ENCODE measurements at places on chromosomes 1 and 21. TPM values are rescaled to one million over a fixed set of nuclear protein-coding genes. Genes with fewer than 3 reads are reported as not detected.

DNA sequence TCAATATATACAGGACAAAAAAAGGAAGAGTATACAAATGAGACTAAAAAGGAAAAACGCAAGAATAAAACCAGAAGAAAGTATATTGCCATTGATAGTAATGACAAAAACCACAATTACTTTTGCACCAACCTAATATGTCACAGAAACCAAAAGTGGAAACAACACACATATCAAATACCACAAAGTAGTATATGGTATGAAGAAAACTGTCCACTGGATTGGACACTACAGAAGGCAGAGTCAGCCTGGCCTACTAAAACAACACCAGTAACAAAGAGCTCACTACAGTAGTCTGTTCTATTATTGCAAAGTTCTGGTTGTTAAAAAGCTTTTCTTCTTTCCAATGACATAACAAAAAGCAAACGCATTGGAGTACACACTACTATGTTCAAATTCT lies 17.7 kb downstream of the TESK2 start:
- DNase-seq: no peak

- DNase-seq: no peak
Observed at GRCh38 chr1:174836543-174836942, 163.2 kb upstream of the CACYBP start.

DNA sequence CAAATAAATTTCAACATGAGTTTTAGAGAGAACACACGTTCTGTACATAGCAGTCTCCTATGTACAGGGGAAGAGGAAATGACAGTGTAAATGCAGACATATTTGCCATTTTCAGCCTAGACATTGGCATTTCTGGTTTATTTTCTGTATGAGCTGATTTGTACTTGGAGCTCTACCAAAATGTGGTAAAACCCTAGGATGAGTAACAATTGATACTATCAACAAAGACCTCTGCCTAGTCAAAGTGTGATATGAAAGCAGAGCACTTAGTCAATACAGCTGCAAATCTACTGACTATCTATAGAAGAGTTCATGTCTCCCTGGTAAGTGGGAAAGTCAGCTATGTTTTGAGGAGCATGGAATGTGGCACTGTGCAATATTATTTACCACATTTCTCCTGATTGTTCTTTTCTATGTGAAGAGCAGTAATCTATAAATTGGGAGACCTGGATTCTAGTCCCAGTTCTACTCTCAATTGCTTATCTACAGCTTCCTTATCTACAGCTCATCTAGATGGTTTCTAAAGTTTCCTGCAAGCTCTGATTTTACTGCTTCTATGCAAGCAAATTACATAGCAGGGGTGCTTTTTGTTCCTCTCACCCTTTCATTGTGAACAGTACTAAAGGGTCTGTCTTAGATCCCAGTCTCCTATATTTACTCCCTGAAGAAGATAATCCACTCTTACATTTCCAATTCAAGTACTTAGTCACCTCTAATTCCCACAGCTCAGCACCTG lies 334.2 kb downstream of the NTNG1 start:
- DNase-seq: no peak

GRCh38 chr21:43201491-43201890 lies 32.7 kb downstream of the CRYAA start:
- no peak for DNase-seq

DNA sequence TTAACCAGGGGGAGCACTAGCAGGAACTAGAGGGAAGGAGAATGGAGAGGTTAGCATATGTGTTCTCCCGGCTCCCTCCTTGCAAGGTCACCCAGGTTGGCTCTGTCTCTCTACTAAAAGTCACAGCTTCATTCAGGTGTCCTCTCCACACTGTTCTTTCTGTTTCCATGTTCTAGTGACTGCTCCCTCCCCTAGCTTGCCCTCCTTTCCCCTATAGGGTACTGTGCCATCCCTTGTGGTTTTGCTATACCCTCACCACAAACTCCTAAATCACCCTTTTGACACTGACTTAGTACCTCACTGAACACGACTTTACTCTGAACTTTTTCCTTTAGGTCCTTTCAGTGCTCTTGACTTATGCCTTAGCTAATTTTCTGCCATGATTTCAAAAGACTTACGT lies 389.3 kb downstream of the ST6GALNAC3 start:
- no peak for DNase-seq

- DNase-seq: no peak
Observed at GRCh38 chr1:233138788-233139585, 156.5 kb downstream of the PCNX2 start.

GRCh38 chr1:113073479-113073950 lies 517 bp downstream of the LRIG2 start:
- no peak for DNase-seq

DNA sequence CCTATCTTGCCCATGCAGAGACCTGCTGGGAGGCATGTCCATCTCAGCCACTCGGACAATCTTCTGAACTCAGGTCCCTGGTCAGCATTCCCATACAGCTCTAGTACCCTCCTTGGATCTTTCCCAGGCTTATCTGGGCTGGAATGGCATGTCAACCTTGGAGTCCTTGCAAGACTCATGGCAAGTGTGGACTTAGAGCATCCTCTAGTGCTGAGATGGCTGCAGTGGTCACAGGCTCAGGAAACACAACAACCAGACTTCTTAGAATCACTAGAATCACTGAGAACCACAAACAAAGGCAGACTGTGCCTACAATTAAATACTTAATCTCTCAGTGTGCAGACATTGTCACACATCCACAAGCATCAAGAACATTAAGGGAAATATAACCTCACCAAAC lies 73.1 kb upstream of the TSHB start:
- no peak for DNase-seq

DNA sequence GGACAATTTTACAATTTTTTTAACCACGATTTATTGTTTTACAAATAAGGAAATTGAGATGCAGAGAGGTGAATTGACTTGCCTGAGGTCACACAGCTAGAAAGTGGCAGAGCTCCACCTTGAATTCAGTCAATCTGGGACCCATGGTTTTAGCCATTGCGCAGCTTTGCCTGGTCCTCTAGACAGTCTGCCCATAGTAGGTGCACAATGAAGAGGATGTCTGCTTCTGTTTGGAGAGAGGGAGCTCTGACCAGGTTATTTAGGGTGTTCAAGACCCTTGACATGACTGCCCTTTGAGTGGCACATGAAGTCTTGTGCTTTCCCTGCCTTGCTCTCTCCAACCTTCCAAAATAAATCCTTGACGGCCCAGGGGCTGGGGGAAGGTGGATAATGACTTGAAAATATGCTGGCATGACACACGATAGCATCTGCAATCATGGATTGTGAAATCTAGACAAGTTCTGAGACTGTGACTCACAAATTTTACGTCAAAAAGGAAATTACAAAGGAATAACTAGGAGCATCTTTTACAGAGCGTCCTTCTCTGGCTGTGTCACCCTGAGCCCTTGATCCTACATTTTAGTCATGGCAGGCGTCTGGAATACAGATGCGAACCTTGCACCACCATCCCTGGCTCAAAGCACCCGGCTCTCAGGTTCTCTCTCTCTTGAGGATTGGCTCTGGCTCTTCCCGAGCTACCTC lies 26.2 kb upstream of the ID3 start:
- DNase-seq: no peak

DNA sequence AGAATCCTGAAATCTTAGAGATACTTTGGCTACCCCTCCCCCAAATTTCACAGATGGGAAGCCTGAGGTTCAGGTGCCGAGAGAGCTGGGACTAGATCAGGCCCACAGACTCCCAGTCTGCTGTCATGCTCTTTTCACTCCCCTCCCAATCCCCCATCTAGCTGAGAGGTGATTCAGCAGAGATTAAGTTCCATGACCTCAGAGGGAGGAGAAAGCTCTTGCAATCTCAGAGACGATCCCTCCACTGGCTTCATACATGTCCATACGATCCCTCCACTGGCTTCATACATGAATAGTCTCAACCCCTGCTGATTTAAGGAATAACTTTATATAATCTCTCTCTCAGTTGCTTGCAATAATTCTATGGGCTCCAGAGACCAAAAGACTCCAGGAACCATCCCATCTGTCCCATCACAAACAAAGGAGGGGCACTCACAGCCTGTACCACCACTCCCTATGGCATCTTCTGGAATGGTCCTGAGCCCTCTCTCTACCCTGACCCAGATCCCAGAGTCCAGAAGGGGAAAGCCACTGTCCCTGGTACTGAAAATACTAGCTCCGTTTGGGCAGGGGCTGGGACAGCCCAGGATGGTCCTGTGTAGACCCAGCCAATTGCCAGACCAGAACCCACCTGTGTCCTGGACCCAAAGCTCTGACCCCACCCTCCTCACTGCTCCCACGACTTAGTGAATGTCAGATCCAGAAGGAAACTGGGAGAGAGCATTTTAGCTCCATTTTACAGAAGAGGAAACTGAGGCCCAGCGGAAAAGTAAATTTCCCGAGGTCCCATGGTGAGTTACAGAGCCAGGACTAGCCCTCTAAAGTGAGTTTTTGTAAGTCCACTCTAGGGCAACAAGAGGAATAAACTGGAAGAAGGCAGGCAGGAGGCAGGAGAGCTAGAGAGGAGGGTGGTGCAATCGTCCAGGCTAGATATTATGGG lies 27.1 kb downstream of the RIMS3 start:
- DNase-seq: no peak

DNA sequence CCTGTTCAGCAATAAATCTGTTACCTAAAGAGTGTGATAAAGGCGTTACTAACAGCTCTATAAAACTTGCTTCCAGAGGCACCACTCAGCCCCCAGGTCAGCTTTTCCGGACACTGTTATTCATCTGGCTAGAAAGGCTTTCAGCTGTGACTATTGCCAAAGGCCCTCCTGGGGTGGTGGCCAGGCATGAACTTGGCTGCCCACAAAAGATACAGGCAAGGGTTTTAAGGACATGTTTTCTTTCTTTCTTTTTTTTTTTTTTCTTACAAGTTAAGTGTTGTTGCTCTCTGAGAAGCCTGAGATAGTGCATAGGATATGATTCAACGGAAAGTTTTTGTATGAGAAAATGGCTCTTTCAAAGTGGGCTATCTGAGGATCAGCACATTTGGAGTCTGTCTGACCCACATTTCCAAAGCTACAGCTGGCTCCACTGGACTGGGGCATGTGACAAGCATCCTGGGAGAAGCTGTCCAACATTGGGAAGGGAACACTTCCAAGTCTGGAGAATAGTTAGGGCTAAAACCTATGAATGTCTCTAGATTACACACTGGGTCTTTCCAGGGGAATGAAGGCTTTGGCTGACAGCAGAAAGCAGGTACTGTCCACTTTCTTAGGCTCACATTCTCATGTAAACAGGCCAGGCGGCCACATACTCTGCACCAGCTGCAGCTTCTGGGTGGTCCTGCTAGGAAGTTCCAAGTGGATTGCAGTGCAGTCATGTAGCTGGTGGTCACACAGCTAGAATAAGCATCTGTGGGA lies 639.7 kb downstream of the LMO4 start:
- peak; percentile 81 for DNase-seq

DNA sequence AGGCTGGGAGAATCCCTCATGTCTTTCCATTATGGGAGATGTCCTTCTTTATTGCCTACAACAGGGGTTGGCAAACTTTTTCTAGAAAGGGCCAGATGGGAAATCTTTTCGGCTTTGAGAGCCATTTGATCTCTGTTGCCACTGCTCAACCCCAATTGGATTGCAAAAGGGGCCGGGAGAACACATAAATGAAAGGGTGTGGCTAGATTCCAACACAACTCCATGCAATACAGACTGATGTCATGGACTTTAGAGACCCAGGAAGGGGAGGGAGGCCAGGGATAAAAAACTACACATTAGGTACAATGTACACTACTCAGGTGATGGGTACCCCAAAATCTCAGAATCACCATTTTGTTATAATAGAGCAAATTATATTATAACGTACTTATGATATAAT lies 97.6 kb upstream of the SIM2 start:
- no peak for DNase-seq

GRCh38 chr1:10901091-10901890 lies 104.8 kb upstream of the CASZ1 start:
- DNase-seq: no peak

DNA sequence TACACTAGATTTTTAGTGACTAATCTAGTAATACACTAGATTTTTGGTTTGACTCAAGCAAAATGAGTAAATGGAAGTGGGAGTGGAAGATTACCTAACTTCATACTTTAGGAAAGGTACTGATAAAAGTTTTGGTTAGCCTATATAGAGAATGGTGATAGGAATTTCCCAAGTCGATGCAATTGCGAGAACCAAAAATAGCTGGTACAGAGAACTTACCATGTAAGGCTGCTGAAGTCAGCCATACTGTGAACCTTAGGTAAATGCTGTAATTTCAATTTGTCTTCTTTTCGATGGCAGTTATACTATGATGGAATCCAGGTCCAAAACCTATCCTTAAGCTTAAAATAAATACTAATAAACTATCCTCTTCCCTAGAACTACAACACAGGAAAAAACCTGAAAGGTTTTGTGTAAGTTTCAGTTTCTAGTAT lies 4.6 kb downstream of the PNRC2 start:
- no peak for DNase-seq

DNA sequence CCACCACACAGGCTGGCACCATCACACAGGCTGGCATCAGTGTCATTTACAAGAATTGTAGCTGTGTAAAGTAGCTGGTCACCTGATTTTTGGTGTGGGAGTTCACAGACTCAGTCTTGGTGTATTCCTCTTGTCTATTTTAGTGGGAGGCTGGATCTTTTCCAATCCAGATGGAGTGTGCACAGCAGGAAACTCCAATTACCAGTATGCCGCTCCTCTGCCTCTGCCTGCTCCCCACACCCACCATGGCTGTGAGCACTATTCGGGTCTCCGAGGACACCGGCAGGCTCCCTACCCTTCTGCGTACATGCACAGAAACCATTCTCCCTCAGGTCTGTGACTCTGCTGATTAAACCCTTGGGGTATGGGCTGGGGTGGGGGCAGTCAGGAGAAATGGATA lies 24.2 kb downstream of the TBX19 start:
- no peak for DNase-seq

- no peak for DNase-seq
Observed at GRCh38 chr21:45826676-45827301, 154.8 kb upstream of the COL6A1 start.

Gene TPTE
- not detected for polyA plus RNA-seq

Gene CRP
- polyA plus RNA-seq: not detected

Gene PKLR
- polyA plus RNA-seq: not detected

Gene AMY2A
- polyA plus RNA-seq: not detected

Gene TMEM125
- not detected for polyA plus RNA-seq

Gene CFHR4
- polyA plus RNA-seq: not detected

Gene ROR1
- polyA plus RNA-seq: 21.4 TPM

Gene GSTM3
- polyA plus RNA-seq: 37.0 TPM

Gene NECTIN4
- polyA plus RNA-seq: 0.19 TPM

Gene ACTRT2
- polyA plus RNA-seq: not detected

Gene KCND3
- polyA plus RNA-seq: 1.8 TPM

Gene OR6K3
- polyA plus RNA-seq: not detected

Gene TFF3
- polyA plus RNA-seq: 7.8 TPM

Measured in muscle of arm (tissue), 14 donors.